Stimulated activated CD4-positive, alpha-beta T cell treated with anti-CD3 and anti-CD28 coated beads, Interleukin-1b, Interleukin-23, amount 100 ng/mL, for 48 hours (primary cell): ENCODE measurements at places on chromosomes 16 and 17.

- peak; percentile 29 for DNase-seq
Observed at GRCh38 chr16:29738514-29738913, 7.3 kb downstream of the C16orf54 start.

- DNase-seq = no peak
Observed at GRCh38 chr17:29616300-29617048, 6.2 kb downstream of the CORO6 start.

GRCh38 chr17:7477392-7478275 is 1.8 kb downstream of the ZBTB4 start:
- no peak for DNase-seq

DNA sequence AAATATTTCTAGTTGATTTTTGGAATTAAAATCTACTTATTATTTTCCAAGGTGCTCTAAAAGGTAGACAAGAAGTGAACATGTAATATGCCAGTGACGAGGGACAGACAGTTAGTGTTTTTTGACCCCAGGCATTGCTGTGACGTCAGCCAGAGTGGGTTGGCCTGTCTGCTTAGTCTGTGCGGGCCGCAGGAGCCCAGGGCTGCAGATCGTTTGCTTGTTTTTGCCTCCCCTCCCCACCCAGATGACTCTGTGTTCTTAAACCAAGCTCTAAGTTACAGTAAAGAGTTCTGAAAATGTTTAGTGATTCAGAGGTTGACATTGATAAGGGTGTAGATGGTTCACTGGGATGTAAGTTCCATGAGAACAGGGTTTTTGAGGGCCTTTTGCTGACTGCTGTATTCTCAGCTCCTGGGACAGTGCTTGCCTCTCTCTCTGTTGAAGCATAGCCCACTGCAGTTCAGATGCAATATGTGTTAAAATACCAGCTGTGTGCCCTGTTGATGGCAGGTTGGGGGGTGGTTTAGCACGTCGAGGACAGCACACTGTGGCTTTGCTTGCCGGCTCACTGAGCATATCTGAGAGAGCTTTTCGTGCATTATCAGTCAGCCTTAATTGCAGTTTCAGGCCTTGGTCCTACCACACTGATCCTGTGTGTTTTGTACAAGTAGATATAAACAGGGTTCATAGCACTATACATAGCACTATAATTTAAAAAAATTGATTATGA is 64.8 kb downstream of the SEC14L1 start:
- DNase-seq = no peak

DNA sequence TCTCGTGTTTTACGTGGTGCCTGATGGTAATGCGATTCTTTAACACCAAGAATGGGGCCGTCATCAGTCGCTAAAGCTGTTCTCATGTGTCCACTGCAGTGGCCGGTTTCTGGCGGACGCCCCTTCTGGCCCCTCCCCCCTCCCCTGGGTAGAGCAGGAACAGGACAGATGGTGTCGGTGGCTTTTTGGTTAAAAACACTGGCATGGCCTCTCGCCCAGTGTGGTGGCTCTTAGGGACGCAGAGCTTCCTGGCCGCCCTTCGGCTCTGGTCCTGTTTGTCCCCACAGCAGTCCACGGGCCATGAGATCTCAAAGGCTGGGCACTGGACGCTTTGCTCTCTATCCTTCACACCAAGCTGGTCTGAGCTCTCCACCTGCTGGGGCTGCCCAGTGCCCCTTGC is 151.8 kb downstream of the BANP start:
- no peak for DNase-seq
